GM23248 (cell line): ENCODE measurements at places on chromosomes 2 and 18. TPM values are rescaled to one million over a fixed set of nuclear protein-coding genes. Genes with fewer than 3 reads are reported as not detected.
A peak's percentile ranks its signal among the peaks of the same experiment; 100 is the strongest.

RND3 gene
- 244 and 271 TPM in 2 replicates for total RNA-seq

ANKRD62 gene
- not detected in 2 replicates for total RNA-seq

SP9 gene
- total RNA-seq: not detected in 2 replicates

SIX2 gene
- total RNA-seq: 0.63 TPM in 1 of 2 replicates, not detected in the other

- H3K27ac ChIP-seq: no peak overlapping the region
- DNase-seq: no peak
- no peak overlapping the region for H3K4me3 ChIP-seq
- H3K36me3 ChIP-seq: no peaks in the 10 kb centered on the region
- no peaks in the 10 kb centered on the region for H3K27me3 ChIP-seq
- H3K4me1 ChIP-seq: no peaks in the 10 kb centered on the region
Measured at GRCh38 chr2:3681625-3682024, 21.8 kb upstream of the DCDC2C start.

GRCh38 chr18:44844486-44844885 is 163.8 kb downstream of the SETBP1 start:
- no peak overlapping the region for H3K27ac ChIP-seq
- DNase-seq: no peak
- no peak overlapping the region for H3K4me3 ChIP-seq
- H3K4me1 ChIP-seq: peaks cover under 1% of the 10 kb centered on the region; the same call in 1 of the 2 replicates
- no peaks in the 10 kb centered on the region for H3K27me3 ChIP-seq

- H3K4me1 ChIP-seq: no peaks in the 10 kb centered on the region
- H3K27ac ChIP-seq: no peak overlapping the region
Measured at GRCh38 chr2:7639476-7639875, 722.3 kb downstream of the RNF144A start.

DNA sequence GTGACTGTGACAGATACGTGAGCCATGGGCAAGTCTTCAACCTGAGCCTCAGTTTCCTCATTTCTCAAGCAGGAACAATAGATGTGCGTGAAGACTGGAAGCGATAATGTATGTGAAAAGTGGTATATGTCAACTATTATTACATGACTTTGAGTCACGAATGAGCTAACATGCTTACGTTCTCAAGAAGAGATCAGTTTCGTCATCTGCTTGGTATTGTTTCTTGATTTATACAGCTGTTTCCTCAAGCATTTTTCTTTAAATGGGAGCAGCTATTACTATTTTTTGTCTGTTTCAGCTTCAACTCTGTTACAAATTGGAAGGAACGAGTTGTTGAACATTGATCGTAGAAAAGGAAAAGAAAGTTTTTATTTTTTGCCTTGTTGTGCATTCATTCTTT is 48.5 kb upstream of the THOC1 start:
- peak; percentile 21 for DNase-seq
- no peak overlapping the region for H3K27ac ChIP-seq
- H3K4me1 ChIP-seq: peaks cover 6% of the 10 kb centered on the region
- H3K36me3 ChIP-seq: no peaks in the 10 kb centered on the region; the same call in 1 of the 2 replicates
- H3K4me3 ChIP-seq: no peak overlapping the region
- H3K27me3 ChIP-seq: no peaks in the 10 kb centered on the region

DNA sequence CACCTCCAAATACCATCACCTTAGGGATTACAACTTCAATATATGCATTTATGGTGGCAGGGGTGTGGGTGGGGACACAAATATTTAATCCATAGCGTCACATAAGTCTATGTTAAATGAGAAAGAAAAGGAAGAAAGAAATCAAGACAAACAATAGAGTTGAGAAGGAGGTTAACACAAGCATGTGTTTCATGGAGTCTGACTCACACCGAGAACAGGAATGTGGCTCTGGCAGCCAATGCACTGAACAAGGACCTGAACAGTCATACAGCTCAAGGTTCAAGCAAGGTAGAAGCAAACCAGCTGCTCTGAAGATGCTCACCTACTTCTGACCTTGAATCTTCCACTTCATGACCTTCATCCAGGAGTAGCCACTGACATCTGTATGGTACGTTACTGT is 36.2 kb upstream of the LPIN1 start:
- 0 out of 2 replicates have a peak overlapping the region, but pooled peaks have one; percentile 3 for H3K27ac ChIP-seq
- DNase-seq: peak; percentile 90
- H3K4me3 ChIP-seq: no peak overlapping the region
- peaks cover 11% of the 10 kb centered on the region; the same call in 1 of the 2 replicates for H3K4me1 ChIP-seq

- H3K4me3 ChIP-seq: no peak overlapping the region
- H3K36me3 ChIP-seq: no peaks in the 10 kb centered on the region
Measured at GRCh38 chr2:56127463-56128152, 56.2 kb upstream of the CCDC85A start.

DNA sequence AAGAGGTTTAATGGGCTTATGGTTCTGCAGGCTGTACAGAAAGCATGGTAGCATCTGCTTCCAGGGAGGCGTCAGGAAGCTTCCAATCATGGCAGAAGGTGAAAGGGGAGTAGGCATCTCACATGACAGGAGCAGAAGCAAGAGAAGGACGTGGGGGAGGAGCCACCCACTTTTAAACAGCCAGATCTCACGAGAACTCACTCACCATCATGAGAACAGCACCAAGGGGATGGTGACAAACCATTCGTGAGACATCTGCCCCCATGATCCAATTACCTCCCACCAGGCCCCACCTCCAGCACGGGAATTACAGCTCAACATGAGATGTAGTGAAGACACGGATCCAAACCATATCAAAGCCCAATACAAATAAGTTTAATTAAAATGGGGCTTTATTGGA is 113.8 kb downstream of the ATL2 start:
- H3K36me3 ChIP-seq: no peaks in the 10 kb centered on the region
- no peak overlapping the region for H3K4me3 ChIP-seq
- DNase-seq: no peak
- no peaks in the 10 kb centered on the region; the same call in 1 of the 2 replicates for H3K27me3 ChIP-seq
- H3K27ac ChIP-seq: no peak overlapping the region

- H3K27me3 ChIP-seq: no peaks in the 10 kb centered on the region; the same call in 1 of the 2 replicates
- H3K4me1 ChIP-seq: peaks cover 12% of the 10 kb centered on the region; the same call in 1 of the 2 replicates
- H3K4me3 ChIP-seq: no peak overlapping the region
- no peaks in the 10 kb centered on the region for H3K36me3 ChIP-seq
- no peak for DNase-seq
Measured at GRCh38 chr2:149006883-149007543, 31.5 kb upstream of the LYPD6B start.
